ENCODE measurements at places on chromosomes 13 and 19. TPM values are rescaled to one million over a fixed set of nuclear protein-coding genes. Genes with fewer than 3 reads are reported as not detected.

IGFL1 gene
- not detected for total RNA-seq

KLK7 gene
- total RNA-seq = not detected

KRTDAP gene
- total RNA-seq = not detected

STAP2 gene
- total RNA-seq = 0.66 TPM

ADGRE2 gene
- total RNA-seq = 0.76 TPM

TMEM59L gene
- 2.8 TPM for total RNA-seq

SULT2A1 gene
- not detected for total RNA-seq

DNA sequence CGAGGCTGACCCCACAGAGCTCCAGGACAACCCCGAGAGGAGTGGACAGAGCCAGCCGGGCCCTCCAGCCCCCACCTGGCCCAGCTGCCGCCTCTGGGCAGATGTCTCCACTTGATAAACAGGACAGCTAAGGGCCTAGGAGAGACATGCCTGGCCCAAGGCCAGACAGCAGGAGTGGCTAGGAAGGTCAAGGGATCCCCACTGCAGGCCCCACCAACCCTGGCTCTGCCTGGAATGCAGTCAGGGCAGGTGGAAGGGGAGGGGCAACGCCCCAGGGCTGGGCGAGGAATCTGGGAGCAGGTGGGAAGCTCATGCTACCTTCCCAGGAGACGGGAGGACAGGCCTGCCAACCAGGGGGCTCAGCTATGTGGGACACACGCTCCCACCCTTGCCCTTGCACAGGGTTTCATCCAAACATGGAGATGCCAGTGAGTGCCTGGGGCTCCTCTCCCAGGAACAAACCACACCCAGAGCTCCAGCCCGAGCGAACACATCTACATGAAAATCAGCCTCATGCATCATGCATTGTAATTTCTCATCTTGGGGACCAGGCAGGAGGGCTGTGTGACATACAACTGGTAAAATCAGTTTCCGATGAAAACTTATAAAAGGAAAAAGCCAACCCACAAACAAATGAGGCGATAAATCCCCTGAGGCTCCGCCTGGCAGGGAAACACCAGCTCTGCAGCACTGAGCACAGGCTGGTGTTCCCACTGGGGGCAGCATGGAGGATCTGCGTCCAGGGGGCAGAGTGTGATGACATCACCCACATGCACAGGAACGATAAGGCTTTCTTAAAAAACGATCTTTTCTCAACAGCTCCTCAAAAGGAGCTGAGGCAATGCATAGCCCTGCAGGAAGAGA, 25.0 kb downstream of the SH3GL1 start:
- H3K4me3 ChIP-seq = peak overlapping the region; percentile 22
- H3K4me1 ChIP-seq = peaks cover 98% of the 10 kb centered on the region
- DNase-seq = peak; percentile 71
- H3K27me3 ChIP-seq = no peaks in the 10 kb centered on the region
- peak overlapping the region; percentile 85 for H3K27ac ChIP-seq

DNA sequence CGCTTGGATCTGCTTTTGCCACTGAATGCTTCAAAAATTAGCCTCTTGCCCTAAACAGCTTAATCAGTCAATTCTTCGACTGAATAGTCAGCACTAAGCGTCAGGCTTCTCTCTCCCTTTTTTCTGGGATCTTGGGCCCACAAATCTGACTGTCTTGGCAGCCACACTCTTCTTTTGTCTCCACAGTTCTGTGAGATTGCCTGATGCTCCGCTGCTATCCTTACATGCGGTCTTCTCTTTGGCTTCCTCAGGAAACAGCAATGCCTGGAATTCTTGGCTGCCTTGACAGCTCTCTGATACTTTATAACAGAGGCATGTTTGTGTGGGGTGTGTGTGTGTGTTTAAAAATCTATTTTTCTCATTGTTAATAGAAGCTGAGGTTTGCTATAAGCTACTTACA, 32.6 kb downstream of the ERCC5 start:
- DNase-seq = no peak
- no peak overlapping the region for H3K4me3 ChIP-seq
- H3K27ac ChIP-seq = no peak overlapping the region
- H3K36me3 ChIP-seq = peaks cover 41% of the 10 kb centered on the region

DNA sequence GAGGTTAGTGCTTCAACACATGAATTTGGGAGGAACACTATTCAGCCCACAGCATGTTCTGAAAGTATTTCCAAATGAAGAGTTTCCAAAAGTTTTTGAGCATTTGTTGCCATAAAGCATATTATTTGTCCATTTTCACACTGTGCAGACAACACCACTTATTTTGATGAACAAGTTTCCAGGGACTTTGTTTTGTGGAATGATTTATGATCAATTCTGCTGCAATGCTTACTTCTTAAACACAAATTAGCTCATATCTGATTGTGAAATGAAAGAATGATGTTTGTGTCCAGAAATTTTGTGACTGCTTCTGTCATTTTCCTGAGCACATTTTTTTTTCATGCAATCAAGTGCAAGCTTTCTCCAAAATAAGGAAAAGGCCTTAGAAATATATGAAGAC, 205.3 kb downstream of the RAP2A start:
- H3K4me1 ChIP-seq = no peaks in the 10 kb centered on the region
- no peak for DNase-seq
- H3K36me3 ChIP-seq = no peaks in the 10 kb centered on the region
- no peak overlapping the region for H3K27ac ChIP-seq
- H3K27me3 ChIP-seq = no peaks in the 10 kb centered on the region
- H3K4me3 ChIP-seq = no peak overlapping the region

DNA sequence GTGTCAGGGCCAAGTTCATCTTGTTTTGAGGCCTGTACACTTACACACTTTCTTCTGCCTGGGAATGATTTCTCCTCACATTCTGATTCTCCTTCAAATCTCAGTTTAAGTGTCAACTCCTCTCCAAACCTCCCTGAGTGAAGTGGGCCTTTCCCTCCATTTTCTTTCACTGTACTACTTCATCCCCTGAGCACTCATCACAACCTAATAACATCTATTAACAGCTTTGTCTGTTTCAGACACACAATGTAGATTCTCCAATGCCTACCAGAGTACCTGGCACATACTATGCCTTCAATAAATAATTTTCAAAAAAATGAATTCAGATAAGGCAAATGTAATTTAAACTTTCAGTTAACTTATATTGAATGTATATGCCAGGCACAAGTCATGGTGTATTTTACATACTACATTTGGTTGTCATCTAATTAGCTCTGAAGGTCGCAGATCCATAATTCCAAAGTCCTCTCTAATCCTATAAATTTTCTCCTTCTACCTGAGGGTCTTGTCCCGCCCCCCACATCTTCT, 357 bp upstream of the COG6 start:
- H3K27me3 ChIP-seq = no peaks in the 10 kb centered on the region
- H3K27ac ChIP-seq = peak overlapping the region; percentile 54
- DNase-seq = no peak

DNA sequence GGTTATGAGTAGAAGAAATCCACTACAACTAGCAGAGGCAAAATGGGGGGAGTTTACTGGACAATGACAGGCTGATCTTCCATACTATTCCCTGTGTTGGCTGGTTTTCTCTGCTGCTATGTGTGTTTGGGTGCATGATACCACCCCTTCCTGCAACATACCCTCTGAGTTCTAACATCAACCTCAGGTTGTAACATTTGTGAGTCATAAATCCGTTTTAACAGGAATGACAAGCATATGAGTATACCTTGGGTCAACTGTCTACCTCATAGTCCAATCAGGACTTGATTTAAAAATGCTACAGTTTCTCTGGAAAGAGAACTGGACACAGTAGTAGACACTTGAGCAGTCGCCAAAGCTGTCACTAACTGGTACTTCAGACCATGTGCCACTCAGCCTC, 422.9 kb downstream of the KCTD12 start:
- no peaks in the 10 kb centered on the region for H3K27me3 ChIP-seq
- no peak overlapping the region for H3K27ac ChIP-seq
- H3K4me1 ChIP-seq = no peaks in the 10 kb centered on the region
- H3K4me3 ChIP-seq = no peak overlapping the region
- DNase-seq = no peak

DNA sequence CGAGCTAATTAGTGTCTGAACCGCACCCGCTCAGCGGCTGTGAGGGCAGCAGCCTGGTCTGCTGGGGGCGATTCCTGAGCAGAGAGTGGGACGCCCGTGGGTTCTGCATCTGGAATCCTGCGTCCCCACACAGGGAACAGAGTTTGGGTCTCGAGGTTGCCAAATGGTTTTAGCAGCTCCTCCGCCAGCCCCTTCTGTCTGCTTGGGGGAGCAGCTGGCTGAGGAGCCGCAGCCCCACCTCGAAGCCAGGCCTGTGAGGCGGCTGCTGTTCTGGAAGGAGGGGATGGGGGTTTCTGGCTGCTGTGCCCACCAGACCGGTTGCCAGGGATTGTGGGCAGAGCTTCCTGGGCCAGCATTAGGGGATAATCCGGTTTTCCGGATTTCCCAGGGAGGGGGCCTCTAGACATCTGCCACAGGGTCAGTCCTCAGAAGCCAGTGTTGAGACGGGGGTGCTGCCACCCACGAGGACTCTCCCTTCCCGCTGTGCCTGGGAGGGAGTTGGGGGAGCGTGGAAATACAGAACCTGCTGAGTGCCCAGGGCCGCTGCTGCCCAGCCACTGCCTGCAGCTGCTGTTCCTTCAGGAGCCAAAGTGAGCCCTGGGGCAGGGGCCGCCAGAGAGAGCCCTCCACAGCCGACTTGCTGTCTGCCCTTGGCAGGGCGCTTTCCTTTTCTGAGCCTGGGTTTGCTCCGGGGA, 2.0 kb downstream of the CDC34 start:
- no peak for DNase-seq
- H3K27me3 ChIP-seq = no peaks in the 10 kb centered on the region
- H3K27ac ChIP-seq = peak overlapping the region; percentile 98
- peaks cover 31% of the 10 kb centered on the region for H3K4me1 ChIP-seq
- H3K36me3 ChIP-seq = peaks cover 28% of the 10 kb centered on the region
- peak overlapping the region; percentile 89 for H3K4me3 ChIP-seq

- H3K36me3 ChIP-seq = no peaks in the 10 kb centered on the region
- no peak overlapping the region for H3K4me3 ChIP-seq
- no peak overlapping the region for H3K27ac ChIP-seq
- no peaks in the 10 kb centered on the region for H3K4me1 ChIP-seq
- H3K27me3 ChIP-seq = no peaks in the 10 kb centered on the region
These were observed 58.8 kb downstream of the DCLK1 start for GRCh38 chr13:36072152-36072935.

- DNase-seq = no peak
- H3K4me3 ChIP-seq = no peak overlapping the region
- H3K27me3 ChIP-seq = no peaks in the 10 kb centered on the region
- no peaks in the 10 kb centered on the region for H3K4me1 ChIP-seq
- H3K36me3 ChIP-seq = no peaks in the 10 kb centered on the region
- no peak overlapping the region for H3K27ac ChIP-seq
These were observed 431.4 kb downstream of the FGF9 start for GRCh38 chr13:22102271-22102670.

GRCh38 chr19:13398780-13399726, 107.2 kb downstream of the CACNA1A start:
- DNase-seq = no peak
- no peak overlapping the region for H3K4me3 ChIP-seq
- no peaks in the 10 kb centered on the region for H3K36me3 ChIP-seq
- no peak overlapping the region for H3K27ac ChIP-seq

DNA sequence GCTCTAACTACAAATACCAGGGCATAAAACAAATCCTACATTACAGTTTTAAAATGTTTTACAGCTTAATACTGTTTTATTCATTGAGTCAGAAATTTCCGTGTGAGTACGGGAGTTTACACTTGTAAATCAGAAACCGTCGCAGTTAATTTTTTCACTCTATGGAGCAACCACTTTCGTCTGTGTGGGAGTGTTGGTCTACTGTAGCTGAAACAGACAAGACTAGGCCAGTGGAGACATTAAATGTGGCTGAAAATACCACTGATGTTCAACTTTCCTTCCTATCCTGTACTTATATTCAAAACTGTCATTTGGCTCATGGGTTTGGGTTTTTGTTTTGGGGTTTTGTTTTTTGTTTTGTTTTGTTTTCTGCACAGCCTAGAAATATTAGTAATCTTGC, 268.7 kb downstream of the DCT start:
- no peaks in the 10 kb centered on the region for H3K27me3 ChIP-seq
- H3K4me3 ChIP-seq = no peak overlapping the region
- H3K36me3 ChIP-seq = no peaks in the 10 kb centered on the region
- H3K4me1 ChIP-seq = no peaks in the 10 kb centered on the region

GRCh38 chr13:45179428-45179827, 21.4 kb downstream of the KCTD4 start:
- H3K4me3 ChIP-seq = no peak overlapping the region
- H3K27me3 ChIP-seq = no peaks in the 10 kb centered on the region
- no peak for DNase-seq
- H3K27ac ChIP-seq = no peak overlapping the region
- H3K36me3 ChIP-seq = no peaks in the 10 kb centered on the region
- peaks cover 5% of the 10 kb centered on the region for H3K4me1 ChIP-seq

- H3K27me3 ChIP-seq = no peaks in the 10 kb centered on the region
- no peak overlapping the region for H3K4me3 ChIP-seq
- no peak overlapping the region for H3K27ac ChIP-seq
- H3K36me3 ChIP-seq = no peaks in the 10 kb centered on the region
- no peaks in the 10 kb centered on the region for H3K4me1 ChIP-seq
These were observed 738.5 kb downstream of the DIAPH3 start for GRCh38 chr13:59425211-59425741.

- H3K27ac ChIP-seq = no peak overlapping the region
- no peak overlapping the region for H3K4me3 ChIP-seq
These were observed 86.9 kb downstream of the LHFPL6 start for GRCh38 chr13:39516096-39516495.

GRCh38 chr19:45058622-45059159, 17.6 kb downstream of the ZNF296 start:
- no peak overlapping the region for H3K4me3 ChIP-seq
- H3K27me3 ChIP-seq = no peaks in the 10 kb centered on the region
- no peak for DNase-seq
- no peaks in the 10 kb centered on the region for H3K4me1 ChIP-seq

DNA sequence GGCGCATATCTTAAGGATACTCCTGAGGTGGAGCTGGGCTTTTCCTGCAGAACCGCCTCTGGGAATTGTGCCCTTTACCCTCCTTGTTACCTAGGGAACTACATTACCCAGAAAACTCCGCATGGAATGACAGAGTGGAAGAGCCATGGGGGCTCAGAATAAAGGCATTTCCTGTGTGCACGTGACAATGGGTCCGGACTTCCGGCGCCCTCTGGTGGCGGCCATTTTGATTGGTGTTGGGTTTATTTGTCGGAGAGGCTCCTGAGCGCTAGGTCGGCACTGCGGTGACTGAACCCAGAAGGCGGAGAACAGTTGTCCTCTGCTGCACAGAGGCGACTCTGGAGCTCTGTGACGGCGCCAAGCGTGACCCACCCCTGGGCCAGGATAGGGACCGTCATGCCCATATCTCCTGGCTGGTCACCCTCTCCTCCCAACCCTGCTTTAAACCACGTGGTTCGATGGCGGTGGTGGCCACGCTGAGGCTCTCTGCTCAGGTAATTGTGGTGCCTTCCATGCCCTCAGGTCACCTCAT, at the start of gene ZNF587B:
Gene ZNF587B, plus strand, starts transcription at position 229 of the 532 bp plus-strand sequence. Its CDS starts 230 bp downstream, at position 459.
- peak; percentile 84 for DNase-seq
- no peaks in the 10 kb centered on the region for H3K27me3 ChIP-seq
- H3K36me3 ChIP-seq = no peaks in the 10 kb centered on the region
- H3K27ac ChIP-seq = peak within 1 kb of the TSS; percentile 82
- peaks cover 7% of the 10 kb centered on the region for H3K4me1 ChIP-seq

DNA sequence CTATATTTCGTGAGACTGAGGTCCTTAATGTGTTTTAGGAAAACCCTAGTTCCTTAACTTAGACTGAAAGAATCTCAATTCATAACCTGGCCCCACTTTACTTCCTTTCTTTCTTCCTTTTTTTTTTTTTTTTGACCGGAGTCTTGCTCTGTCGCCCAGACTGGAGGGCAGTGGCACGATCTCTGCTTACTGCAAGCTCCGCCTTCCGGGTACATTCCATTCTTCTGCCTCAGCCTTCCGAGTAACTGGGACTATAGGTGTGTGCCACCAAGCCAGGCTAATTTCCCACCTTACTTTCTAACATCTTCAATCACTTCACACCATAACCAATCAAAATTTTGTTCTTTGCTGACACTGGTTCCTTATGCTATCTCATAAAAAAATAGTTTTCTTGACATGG, 2097.0 kb downstream of the PCDH9 start:
- no peaks in the 10 kb centered on the region for H3K36me3 ChIP-seq
- H3K27ac ChIP-seq = no peak overlapping the region
